Stimulated activated CD4-positive, alpha-beta T cell treated with anti-CD3 and anti-CD28 coated beads, Interleukin-1b, Interleukin-23, amount 100 ng/mL, for 1 hour (primary cell): ENCODE measurements at places on chromosomes 5 and 9.

- DNase-seq = no peak
Measured at GRCh38 chr5:6439588-6440550, 8.8 kb upstream of the UBE2QL1 start.

DNA sequence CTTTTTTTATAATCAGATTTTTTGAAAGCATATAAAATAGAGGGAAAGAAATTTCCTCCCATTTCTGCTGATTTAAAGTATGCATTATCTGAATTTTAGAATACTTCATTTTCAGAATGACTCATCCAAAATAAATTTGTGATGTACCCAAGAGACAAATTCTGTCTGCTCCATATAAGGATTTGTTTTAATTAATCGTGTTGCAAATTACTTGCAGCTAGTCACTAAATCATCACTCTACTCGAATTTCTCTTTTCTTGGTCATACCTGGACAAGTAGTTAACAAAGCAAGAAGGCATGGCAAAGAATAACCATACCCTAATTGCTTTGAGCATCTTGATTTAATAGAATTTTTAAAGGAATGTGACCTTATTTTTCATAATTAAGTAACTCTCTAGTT is 284.1 kb upstream of the GRAMD2B start:
- DNase-seq = no peak

DNA sequence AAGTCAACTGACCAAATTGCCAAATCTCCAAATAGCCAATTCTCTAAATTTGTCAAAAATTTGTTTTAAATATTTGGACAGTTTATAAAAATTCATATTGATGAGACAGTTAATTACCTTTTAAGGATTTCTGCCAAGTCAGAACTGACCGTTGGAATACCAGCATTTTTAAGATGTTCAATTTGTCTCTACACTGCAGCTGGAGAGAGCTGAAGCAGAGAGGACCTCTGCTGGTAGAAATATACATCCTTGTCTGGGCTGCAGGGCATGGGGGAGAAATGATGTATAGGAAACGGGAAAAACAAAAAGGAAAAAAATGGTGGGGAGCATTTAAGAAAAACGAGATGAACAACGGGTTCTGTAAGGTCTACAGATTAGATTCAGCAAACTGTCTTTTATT is 16.8 kb downstream of the NR6A1 start:
- DNase-seq = no peak

DNA sequence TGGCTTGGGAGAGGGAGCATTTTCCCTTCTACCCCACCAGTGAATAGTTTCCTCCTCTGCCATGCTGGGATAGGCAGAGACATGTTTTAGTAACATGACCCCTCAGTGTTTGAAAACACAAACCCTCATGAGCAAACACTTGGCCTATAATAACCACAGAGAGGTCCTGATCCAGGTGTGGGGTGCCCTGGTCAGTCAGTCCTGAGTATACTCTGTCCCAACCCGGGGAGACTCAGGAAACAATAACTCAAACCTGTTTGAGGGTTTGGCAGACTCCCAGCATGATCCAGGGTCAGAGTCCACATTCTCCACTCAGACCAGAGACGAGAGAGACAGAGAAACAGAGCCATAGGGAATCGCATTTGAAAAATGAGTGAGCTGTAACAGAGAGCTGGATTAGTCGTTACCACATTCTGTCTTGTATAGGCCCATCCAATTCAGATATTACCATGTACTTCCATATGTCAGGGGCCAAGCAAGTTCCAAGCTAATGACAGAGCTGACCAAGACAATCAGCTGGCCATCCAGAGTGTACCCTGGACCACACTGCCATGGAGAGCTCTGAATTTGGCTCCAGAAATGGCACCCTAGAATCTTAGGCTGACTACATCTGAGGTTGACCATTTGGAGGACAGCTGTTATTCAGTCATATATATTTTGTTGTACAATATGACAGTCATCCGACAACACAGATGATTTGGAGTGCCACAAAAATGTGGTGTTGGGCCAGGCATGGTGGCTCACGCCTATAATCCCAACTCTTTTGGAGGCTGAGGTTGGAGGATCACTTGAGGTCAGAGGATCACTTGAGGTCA is 4.2 kb upstream of the CA9 start:
- DNase-seq = no peak

DNA sequence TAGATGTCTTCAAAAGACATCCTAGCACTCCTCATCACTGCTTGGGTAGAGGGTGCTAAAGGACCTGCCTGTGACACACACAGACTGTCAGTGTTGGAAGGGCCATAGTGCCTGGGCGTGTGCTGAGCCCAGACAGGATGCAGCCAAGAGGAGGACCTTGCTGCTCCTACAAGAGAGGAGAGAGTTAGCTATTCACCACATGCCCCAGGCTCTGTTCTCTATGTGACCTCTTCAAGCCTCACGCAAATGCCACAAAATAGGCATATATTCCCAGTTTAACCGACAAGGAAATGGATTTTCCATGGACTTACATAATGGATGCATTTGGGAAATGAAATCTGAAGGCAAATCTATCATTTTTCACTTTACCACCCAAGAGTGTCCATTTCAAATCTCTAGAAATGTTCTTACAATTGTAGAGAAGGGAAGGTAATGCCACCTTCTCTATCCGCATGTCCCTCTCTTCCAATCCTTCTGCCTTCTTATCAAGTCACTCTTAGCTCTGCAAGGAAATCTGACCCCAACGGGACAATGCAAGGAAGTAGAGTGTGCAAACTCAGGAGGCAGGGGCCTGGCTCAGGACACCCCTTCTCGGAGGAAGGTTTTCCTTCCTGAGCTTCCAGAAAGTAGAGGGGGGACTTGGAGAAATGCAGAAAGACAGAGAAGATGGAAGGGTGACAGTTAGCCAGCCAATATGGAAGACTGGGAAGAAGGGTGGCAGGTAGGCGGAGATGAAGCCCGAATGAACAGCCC is 49.5 kb downstream of the TRIM32 start:
- DNase-seq = no peak

DNA sequence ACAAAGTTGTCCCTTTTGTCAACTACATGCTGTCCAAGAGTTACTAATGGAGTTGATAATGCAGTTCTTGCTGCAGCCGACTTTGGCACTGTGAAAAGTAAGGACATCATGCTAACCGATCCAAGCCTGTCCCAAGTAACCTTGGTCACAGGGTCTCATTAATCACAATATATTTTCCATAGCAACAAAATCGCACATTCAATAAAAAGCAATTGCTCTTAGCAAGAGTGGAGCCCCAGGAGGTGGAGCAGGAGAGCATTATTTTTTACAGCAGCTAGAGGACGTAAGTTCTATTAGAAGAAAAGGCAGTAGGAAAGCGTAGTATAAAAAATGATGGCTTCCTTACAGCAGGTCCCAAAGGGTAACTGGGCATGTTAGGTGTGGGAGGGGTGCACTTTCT is 570.3 kb downstream of the EBF1 start:
- DNase-seq = no peak

- no peak for DNase-seq
Measured at GRCh38 chr9:90890146-90890810, 88.7 kb downstream of the SYK start.

DNA sequence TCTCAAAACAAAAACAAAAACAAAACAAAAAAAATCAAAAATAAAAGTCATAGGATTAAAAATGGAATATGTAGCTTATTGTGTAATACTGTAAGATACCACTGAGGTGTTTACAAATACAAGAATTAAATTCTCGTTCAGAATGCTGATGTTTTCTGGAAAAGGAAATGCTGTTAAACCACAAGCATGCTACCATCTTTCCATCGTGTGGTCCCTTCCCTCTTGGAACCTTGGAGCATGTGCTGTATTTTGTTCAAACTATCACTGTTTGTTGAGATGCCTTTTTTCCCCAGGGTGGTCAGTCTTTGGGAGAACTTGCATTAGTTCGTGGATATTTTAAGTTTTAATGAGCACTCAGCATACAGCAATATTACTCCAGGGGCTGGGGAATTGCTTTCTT is 39.7 kb downstream of the SUB1 start:
- no peak for DNase-seq

- DNase-seq = no peak
Measured at GRCh38 chr5:36529142-36529541, 77.3 kb upstream of the SLC1A3 start.

- DNase-seq = no peak
Measured at GRCh38 chr9:37121881-37122280, 1.5 kb downstream of the ZCCHC7 start.

GRCh38 chr9:105258225-105258737 is 13.8 kb downstream of the SLC44A1 start:
- no peak for DNase-seq

GRCh38 chr5:439636-440035 is 3.3 kb upstream of the EXOC3 start:
- no peak for DNase-seq

DNA sequence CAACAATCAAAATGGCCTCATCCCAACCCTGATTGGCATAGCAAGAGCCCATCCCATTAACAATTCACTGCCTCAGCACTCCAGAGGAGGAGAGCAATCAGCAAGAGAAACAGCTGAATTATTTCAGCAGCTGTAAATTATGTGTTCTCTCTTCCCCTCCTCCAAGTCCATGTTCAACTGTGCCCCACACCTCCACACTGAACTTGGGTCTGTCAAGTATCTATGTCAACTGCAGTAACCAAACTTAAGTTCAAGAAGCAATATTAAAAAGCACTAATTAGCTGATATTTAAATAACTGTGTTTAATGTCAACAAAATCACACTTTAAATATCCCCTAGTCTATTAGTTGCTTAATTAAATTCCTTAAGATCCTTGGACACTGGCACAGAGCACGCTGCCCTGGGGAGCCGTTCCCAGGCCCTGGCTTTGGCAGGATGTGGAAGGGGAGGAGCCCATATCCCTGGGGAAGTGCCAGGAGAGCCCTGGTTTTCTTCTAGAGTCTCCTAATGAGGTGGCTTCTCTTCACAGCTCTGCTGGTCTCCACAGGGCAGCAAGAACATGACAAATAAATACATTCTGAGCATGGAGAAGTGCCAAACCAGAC is 50.6 kb downstream of the SIL1 start:
- no peak for DNase-seq
